ENCODE measurements at places on chromosomes 4 and X.

- DNase-seq: no peak
Observed at GRCh38 chr4:124426279-124426678, 286.3 kb downstream of the ANKRD50 start.

DNA sequence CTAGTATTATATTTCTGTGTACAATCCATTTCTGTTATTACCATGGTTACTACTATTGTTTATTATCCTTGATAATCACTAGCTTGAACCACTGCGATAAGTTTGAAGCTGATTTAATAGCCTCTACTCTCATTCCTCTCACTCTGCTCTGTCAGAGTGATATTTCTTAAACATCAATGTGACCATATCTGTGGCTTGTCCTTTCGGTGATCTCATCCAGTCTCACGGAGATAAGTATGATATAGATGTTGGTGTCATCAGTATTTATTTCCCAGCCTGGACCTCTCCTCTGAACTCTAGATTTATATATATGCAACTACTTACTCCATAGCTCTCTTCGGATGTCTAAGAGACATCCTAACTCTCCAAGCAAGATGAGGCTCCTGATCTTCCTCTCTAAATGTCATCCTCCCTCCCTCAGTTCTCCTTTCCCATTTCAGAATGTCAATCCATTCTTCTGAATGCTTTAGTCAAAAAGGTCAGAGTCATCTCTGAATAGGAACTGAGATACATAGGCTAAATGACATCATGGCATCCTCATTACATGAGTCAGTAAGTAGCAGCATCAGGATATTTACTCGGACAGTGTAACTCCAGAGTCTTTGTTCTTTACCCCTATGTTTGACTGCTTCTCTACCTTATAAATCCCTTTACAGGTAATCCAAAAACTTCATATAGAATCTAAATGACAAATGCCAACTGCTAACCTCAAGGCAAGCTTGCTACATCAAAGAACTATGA, 129.5 kb downstream of the PACRGL start:
- no peak for DNase-seq

DNA sequence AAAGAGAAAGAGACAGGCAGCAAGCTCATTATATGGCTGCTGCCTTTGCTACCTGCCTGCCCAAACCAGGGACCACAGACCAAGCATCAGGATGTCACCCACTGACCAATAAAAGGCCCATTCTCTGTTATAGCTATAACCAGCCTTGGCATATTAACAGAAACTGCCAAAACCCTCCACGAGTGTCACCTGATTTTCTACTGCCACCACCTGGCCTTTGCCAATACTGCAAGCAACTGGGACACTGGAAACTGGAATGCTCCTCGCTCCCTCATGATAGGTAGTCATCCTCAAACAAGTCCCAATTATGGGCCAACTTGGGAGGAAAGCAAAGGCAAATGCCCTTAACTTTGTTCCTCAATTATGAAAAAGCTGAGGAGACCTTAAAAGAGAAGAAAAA, 76.0 kb downstream of the SPIN4 start:
- DNase-seq: peak; percentile 22

GRCh38 chr4:1349359-1350168, 2.6 kb downstream of the UVSSA start:
- DNase-seq: no peak

- no peak for DNase-seq
Observed at GRCh38 chr4:89368861-89369260, 61.3 kb upstream of the GPRIN3 start.

- no peak for DNase-seq
Observed at GRCh38 chrX:110569506-110569905, 210.9 kb downstream of the RTL9 start.

GRCh38 chr4:103895876-103896465, 176.2 kb upstream of the TACR3 start:
- no peak for DNase-seq

DNA sequence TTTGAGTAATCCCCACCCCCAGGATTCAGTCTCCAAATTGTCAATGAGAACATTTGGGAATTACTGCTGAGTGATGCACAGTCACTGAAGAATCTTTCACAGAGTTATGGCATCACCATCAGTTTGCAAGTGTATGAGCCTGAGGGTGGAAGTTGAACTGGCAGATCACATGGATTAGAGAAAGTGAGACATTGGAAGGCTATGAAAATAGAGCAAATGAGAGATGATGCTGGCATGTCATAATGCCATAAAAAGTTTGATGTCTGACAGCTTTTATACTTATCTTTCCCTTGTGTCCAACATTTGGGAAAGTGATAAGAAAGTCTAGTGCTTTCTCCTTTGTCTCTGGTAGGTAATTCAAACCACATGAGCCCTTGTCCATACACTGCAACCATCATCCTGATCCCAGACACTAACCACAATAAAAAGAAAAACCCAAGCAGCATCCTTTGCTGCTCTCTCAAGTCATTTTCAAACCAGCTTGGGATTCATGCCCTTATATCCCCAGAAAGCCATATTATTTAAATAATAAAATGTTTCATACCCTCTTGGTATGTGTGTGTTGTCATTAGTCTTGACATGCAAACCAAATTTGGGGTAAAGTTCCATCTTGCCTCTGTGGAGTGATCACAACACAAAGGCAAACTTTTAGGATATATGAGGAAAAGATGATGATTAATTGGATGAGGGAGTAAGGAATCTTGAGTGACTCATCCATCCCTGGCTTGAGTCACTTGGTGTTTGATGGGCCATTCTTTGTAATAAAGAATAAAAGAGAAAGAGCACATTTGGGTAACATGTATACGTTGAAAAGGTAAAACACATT, 438.9 kb downstream of the GRXCR1 start:
- DNase-seq: no peak

DNA sequence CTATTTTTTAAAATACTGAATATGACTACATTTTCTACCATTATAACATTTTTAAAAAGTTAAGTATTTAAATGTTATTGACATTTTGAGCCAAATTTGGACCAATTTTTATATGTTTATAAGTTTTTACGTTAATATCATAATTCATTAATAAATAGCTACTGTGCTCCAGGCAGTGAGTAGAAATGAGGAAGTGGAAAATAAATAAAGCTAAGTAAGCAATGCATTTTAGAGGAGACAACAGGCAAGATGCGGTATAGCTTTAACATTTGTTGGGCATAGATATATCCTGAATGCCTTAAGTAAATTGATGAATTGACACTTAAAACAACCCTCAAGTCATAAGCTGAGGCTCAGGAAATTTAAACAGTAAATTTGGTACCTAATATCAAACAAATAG, 474.8 kb downstream of the PCDH10 start:
- DNase-seq: no peak

- no peak for DNase-seq
Observed at GRCh38 chrX:31245714-31246113, 173.9 kb upstream of the FTHL17 start.

DNA sequence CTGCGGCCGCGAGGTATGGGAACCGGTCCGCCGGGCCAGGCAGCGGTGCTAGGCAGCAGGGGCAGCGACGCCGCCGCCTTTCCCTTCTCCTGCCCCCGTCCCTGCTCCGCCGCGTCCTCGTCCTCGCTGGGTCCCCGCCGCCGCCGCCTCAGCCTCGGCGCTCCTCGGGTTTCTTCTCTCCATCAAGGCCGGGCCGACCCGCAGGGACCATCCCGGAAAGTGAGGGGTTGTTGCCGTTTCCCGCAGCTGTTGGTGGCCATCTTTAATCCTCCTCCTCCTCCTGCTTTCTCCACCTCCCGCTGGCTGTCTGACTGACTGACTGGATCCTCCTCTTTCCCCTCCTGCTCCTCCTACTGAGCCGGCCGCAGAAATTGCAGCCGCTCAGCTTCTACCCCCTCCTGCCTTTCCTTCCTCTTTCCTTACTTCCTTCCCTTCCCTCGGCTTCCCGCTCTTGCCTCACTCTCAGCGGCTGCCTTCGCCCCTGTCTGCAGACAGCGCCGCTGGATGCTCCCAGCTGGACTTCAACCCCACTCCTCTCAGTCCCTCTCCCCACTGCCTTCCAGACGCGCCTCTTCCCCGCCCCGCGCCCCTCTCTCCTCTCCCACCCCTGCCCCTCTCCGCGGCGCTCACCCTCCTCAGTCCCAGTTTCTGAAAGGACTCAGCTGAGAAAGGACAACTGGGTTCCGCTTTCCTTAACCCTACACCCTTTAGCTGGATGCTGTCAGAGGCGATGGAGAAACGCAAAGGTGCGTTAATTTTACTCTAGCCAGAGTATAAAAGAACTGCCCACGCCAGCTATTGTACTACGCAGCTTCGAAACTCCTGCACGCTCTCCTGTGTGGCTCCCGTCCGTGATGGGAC, at the start of gene WDFY3:
TSS of gene WDFY3 (minus strand) at position 309 of the 861 bp plus-strand sequence. CDS start 106,099 bp downstream, outside the sequence.
- DNase-seq: peak; percentile 92

GRCh38 chr4:70471897-70472296, at the start of gene MUC7:
Gene MUC7 (plus strand): TSS chr4:70472197. CDS start chr4:70474022, 1,825 bp downstream.
- DNase-seq: no peak

- DNase-seq: peak; percentile 61
Observed at GRCh38 chr4:72468904-72469502, 100.0 kb downstream of the ADAMTS3 start.

DNA sequence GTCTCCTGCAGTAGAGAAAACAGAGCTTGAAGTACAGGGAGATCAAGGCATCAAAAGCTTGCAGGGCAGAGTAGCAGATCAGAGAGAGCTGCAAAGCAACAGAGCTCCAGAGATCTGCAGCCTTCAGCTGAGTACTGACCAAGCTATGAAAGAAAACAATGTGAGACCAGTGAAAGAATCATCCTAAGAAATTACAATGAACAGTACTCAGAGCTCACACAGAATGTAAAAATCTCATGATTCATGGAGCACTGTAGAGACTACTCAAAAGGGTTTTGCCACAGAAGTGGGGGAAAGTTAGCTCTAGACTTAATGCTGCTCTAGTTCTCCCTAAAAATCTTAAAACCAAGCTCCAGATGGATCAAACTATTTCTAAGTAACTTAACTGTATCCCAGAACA, 80.0 kb upstream of the MAB21L2 start:
- DNase-seq: no peak

- DNase-seq: no peak
Observed at GRCh38 chr4:38500433-38500832, 163.6 kb upstream of the KLF3 start.

- peak; percentile 81 for DNase-seq
Observed at GRCh38 chr4:173505924-173506518, 24.0 kb downstream of the HAND2 start.

GRCh38 chrX:15816886-15817285, 26.6 kb downstream of the ZRSR2 start:
- DNase-seq: no peak

DNA sequence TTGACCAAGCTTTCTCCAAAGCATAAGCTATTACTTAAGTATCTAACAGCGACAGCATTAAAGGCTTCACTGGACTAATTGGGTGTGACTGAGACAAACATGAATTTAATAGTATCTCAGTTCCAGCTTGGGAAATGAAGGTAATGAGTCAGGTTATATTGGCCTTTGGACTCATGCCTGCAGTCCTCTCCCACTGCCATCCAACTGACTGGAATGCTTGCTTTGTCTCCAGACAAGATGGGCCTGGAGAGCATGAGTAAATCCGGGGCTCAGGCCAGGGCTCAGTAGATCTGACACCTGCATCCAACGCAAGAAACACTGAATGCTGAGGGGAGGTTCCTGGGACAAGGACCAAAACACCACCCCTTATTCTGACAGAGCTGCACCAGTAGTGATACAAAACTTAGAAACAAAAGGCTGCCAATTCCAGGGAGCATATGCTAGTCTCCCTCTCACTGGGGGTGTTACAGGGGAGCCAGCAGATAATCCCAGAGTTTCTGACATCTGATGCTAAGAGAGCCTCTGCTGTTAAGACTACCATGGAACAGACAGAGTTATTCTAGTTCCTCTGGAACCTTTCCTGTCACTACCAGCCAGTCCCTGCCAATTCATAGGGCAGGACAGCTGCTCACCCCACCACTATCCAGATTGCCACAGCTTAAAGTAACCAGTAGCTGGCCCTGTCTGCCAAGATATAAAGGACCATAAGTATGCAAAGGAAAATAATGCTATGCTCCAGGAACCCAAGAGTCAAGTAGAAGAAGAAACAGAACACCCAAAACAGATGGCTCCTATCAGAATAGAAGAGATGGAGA, 293.8 kb downstream of the IQCM start:
- peak; percentile 31 for DNase-seq

DNA sequence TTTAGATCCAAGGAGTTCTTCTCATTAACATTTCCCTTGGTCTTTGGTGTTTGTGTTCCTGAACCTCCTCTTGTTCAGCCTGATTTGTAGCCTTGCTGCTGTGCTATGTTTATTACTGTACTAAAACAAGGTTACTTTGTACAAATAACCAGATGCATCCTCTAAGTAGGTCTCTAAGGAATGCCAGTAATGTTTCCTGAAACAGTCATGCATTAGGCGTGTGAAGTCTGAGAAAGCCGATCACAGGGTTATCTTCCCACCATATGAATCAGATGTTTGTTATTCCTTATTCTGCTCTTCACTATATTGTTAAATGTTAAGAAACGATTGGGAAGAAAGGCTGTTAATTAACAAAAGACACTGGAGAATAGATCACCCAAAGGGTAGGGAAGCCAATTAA, 66.9 kb downstream of the GALNTL6 start:
- DNase-seq: peak; percentile 1

- DNase-seq: peak; percentile 37
Observed at GRCh38 chr4:173152104-173152503, 16.5 kb upstream of the GALNT7 start.

DNA sequence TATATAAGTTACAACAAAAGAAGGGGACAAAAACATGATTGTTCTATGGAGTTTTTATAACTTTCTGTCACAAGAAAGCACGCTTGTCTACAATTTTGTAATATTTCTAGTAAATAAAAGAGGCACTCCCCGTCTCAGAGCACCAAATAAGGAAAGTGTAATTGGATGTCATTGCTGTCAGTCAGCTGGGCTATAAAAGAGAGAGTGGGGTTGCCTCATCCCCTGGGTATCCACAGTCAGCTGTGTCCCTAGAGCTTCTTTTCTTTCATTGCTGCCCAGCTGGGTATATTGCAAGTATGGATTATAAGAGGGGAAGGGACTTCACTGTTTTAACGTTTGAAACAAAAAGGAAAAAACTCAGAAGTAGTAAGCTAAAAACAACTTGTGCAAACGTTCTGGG, 61.3 kb downstream of the NPNT start:
- DNase-seq: peak; percentile 7

GRCh38 chrX:118066867-118067515, 49.6 kb downstream of the KLHL13 start:
- no peak for DNase-seq

DNA sequence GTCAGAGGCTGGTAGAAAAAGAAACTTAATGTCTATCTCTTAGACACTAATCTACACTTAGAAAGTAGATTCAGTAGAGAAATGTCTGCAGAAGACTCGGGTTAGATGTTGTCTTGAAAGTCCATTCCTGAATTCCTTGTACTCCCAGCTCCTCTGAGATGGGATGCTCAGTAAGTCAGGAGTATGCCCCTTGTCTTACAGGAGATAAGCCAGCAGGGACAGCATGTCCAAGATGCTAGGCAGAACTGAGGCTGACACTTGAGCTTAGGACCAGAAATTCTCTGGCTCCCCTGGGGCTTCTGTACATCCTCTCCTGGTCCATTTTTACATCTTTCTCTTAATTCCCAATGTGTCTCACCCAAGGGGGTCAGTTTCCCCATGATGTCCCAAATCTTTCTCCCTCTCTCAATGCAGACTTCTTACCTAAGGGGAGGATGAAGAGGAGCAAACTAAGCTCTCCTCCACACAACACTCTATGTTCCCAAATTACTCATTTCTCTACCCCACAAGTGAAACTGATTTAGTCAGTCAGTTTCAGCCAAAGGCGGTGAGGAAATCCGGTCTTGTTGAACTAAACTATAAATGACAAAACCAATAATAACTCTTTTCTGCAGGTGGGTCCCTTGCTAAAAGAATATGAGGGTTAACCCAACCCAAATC, 558.2 kb upstream of the DIPK2B start:
- no peak for DNase-seq
